AG08396 (cell line): ENCODE measurements at places on chromosomes 3 and 15.

DNA sequence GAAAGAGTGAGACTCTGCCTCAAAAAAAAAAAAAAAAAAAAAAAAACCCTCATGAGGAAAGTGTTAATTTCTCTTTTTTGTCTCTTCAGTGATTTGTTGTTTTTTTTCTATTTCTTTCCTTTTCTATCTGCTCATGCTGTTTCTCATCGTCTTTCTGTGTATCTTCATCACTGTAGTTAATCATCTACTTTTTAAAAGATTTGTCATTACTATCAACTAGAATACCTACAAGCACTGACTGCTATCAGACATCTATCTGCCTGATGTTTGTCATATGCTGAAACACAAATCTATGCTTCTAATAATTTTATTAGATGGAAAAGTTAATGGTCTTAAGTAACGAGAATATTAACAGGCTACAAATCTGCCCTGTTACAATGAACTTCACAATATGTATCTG, 26.8 kb downstream of the CCDC14 start:
- no peak for DNase-seq

DNA sequence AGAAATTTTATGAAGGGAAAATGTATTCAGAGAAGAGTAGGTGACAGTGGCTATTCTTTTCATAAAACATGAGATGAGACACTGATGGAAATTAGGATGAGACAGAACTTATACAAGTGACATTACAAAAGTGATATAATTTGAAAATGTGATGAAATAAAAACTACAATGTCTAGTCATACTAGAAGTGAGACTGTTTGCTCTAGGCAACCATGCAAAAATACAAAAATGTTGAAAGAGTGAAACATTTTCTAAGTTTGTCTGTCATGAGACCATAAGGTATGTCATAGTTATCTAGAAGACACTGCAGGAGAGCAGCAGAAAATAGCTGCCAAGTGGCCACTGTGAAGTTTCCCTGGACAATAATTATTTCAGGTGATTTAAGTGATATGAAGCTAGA, 459.5 kb downstream of the DIPK2A start:
- DNase-seq: no peak

GRCh38 chr15:25186411-25186810, 231.6 kb downstream of the SNRPN start:
- no peak for DNase-seq

GRCh38 chr15:42194513-42194912, 13.6 kb downstream of the VPS39 start:
- DNase-seq: no peak

DNA sequence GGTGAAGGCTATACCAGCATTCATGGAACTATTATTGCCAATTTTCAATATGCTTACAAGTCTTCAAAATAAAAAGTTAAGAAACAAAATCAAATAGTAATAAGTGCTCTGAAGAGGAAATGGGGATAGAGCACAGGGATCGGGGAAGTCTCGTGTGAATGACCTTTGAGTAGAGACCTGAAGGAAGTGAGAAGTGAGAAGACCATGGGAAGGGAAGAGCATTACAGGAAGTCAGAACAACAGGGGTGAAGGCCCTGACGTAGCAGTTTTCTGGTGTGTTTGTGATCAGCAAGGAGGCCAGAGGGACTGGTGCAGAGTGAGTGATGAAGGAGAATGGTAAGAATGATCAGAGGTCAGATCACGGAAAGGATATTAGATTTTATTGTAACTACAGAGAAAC, 48.1 kb downstream of the STAC start:
- DNase-seq: no peak

DNA sequence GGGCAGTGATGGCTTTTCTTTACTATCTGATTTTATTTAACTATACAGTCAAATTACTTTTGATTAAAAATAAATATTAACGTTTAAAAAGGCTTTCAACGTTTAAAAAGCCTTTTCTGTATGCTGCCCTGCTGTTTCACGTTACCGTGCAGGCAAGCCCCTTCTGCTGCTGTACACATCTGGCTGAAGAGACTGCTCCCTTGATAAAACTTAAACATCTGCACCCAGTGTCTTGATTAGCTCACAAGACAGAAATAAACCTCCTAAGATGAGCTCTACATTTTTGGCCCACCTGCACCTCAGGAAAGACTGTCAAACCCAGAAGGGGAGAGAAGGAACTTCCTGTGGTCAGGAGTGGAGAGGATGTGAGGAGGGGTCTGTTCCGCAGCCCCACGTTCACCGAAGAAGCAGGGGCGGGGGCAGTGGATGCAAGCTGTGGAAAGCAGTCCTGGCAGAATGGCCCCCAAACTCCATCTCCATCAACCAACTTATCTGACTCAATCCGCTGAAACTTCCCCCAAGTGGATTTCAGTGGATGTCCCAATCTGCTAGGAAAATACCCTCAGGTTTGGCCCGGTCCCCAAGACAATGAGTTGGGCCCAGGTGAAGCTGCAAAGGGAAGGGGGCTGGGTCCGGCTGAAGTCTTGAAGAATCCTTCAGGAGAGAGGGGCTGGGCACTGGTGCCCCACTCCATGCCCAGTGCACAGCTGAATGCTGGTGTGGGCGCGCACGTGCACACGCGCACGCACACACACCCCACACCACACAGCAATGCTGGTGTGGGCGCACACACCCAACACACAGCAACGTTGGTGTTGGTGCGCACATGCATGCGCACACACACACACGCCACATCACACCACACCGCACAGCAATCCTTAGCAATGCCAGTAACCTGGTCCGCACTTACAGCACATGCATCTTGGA, 88.6 kb downstream of the LRIG1 start:
- no peak for DNase-seq

GRCh38 chr3:78737988-78738387, 1029.8 kb downstream of the ROBO1 start:
- no peak for DNase-seq

DNA sequence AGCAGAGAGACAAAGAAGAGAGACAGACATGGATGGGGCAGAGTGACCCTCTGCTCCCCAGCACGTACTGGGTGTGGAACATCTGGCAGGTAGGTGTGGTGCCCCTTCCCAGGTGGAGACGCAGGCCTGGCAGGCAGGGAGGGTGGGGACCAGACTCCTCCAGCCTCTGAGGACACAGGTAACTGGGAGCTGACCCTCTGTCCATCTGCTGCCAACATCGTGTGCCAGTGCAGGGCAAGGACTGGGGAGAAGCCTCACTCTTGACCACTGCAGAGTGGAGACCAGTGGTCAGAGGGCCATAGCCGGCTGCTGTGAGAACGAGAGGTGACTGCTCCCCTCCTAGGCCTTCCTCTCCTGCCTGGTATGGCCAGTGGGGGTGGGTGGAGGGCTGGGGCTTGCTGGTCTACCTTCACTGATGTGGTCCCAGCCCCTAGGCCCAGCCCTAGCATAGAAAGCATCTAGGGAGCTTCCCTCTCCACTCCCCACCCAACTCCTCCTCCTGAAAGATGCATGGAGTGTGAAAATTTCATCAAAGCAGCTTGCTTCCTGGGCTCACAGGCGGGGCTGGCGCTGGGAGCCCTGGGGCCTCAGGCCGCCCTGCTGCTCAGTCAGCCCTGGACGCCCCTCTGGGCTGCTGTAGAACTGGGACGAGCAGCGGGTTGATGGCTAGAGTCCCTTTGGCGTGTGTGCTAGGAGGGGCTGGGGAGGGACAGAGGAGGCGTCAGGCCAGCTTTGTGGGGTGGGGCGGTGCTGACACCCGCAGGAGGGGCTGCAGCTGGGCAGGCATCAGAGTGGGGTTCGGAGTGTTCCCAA, 90.3 kb downstream of the PLXNA1 start:
- no peak for DNase-seq

GRCh38 chr3:184361532-184361931, at the start of the genes CLCN2 and POLR2H:
Gene CLCN2, minus strand, starts transcription at chr3:184361605. Its CDS starts 126 bp downstream, at chr3:184361479.
Gene POLR2H, plus strand, starts transcription at chr3:184361710. Its CDS starts 1,783 bp downstream, at chr3:184363493.
- DNase-seq: peak; percentile 82

DNA sequence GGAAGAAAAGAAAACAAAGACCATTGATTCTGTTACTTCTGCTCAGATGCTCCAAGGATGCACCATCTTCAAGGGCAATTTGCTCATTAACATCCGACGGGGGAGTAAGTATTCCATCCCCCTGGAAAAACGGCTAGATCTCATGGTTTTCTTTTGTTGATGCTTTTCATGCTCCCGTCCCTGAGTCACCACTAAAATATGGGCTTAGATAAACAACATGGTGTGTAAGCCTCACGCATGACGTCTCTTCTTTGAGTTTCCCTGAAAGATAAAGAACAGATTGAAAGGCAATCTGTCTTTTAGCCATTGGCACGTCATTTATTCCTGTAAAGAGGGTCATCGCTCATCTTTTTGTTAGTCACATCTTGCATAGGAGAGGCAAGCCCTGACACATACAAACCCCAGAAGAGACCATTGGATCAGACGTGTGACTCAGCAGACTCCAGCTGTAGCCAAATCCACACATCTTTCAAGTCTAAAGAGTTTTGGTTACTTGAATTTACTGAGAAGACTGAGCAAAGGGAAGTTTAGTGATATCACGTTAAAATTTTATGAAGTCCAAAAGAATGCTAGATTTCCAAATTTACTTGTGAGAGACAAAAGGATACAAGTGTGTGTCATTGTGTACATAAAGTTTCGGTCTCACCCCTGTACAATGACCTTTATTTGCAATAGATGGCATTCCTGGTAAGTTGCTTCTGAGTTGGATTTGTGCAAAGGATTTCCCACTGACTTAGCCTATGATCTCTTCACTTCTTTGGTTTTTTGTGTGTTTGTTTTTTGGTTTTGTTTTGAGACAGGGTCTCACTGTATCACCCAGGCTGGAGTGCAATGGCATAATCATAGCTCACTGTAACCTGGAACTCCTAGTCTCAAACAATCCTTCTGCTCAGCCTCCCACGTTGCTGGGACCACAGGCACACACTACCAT, 110.5 kb downstream of the PGPEP1L start:
- peak; percentile 86 for DNase-seq

DNA sequence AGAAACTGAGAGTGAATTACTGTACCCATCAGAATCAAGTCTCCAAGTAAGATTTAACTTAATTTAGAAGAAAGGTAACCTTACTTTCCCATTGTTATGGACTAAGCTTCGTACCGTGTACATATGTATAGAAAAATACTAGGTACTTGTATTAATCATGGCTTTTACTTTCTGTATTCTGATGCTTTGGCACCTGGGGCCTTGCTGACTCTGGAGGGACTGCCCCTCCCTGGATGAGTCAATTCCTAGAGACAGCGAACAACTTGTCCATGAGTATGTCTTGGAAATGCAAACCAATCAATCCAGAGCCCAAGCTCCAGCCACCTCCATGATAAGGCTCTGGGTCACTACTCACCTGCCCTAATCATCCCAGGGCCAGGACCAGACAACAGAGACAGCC, 50.0 kb upstream of the DGKG start:
- DNase-seq: no peak

GRCh38 chr3:14235003-14235911, 56.6 kb downstream of the LSM3 start:
- no peak for DNase-seq

GRCh38 chr15:54941417-54941816, 255.3 kb downstream of the RSL24D1 start:
- no peak for DNase-seq

DNA sequence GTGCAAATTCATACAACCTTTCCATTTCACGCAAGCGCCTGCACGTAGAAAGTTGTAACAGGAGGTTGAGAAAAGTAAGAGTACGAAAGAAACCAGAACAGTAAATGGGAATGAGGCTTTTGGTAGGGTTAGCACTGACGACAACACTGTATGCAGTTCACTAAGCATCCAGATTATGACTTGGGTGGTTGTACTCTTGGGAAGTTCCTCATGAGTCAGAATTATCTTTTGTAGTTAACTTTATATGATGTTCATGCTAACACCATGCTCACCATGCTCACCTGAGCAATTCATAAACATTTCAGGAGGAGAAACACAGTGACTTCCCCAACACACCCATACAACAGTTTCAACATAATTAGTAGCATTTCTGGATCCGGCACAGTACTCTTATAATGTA, 3.0 kb upstream of the LPP start:
- DNase-seq: no peak

- DNase-seq: no peak
These were observed 2.9 kb downstream of the TLR9 start for GRCh38 chr3:52222319-52223221.

- no peak for DNase-seq
These were observed 84.3 kb downstream of the SHQ1 start for GRCh38 chr3:72763751-72764440.

- DNase-seq: no peak
These were observed 39.2 kb downstream of the DUT start for GRCh38 chr15:48370460-48370859.

DNA sequence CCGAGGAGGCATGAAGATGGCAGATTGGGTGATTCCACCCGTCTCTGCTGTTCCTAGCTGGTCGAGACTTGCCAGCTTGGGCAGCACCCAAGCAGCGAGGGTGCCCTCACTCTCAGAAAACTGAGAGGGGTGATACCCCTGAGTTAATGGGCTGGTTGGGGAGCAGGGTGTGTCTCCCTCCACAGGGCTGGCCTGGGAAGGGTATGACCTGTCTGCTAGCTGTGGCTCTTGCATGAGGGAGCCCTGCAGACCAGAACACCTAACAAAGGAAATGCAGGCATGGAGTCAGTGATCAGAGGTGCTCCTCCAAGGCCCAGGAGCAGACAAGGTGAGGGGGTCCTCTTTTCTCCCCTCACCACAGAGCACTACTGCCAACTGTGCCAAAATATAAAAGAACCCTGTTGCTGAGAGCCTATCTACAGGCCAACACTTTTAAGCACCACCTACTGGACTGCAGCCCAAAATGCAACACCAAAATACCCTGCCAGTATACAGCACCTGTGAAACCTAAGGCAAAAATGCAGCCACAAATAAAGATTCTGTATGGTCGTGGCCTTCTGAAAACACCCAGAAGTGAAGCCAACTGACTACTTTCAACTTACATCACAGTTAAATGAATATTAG, 35.8 kb upstream of the PPM1L start:
- DNase-seq: no peak

GRCh38 chr15:40243126-40243810, 4.4 kb downstream of the PAK6 start:
- no peak for DNase-seq

GRCh38 chr15:56496635-56497034, 31.7 kb upstream of the MNS1 start:
- peak; percentile 70 for DNase-seq

DNA sequence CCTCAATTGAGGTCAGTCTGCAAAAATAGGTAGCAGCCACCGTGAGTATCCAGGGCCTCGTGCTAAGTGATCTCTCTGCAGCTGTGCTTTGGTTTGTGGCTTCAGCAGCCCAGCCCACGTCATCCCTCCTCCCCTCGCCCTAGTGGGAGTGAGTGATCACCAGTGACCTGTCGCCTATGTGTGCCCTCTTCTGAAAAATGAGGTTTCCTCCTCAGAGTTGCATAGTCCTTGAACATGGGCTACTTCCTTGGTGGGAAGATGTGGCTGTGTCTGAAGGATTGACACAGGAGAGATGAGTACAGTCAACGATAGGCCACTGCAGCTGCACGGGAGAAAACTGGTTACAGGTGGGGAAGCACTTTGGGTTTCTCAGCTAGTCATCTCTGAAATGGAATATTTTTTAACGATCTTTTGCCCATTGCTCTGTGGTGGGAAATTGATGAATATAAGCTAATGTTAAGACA, 144.8 kb upstream of the BHLHE40 start:
- DNase-seq: no peak

GRCh38 chr3:118088696-118089095, 946.0 kb downstream of the IGSF11 start:
- no peak for DNase-seq

- peak; percentile 56 for DNase-seq
These were observed 577 bp downstream of the ZNF148 start for GRCh38 chr3:125374501-125374995.
